ENCODE measurements at places on chromosomes 4 and X. TPM values are rescaled to one million over a fixed set of nuclear protein-coding genes. Genes with fewer than 3 reads are reported as not detected.
A peak's percentile ranks its signal among the peaks of the same experiment; 100 is the strongest.

GRCh38 chr4:77074981-77075855 is 571 bp downstream of the CCNI start:
- peak; percentile 90 for DNase-seq

DNA sequence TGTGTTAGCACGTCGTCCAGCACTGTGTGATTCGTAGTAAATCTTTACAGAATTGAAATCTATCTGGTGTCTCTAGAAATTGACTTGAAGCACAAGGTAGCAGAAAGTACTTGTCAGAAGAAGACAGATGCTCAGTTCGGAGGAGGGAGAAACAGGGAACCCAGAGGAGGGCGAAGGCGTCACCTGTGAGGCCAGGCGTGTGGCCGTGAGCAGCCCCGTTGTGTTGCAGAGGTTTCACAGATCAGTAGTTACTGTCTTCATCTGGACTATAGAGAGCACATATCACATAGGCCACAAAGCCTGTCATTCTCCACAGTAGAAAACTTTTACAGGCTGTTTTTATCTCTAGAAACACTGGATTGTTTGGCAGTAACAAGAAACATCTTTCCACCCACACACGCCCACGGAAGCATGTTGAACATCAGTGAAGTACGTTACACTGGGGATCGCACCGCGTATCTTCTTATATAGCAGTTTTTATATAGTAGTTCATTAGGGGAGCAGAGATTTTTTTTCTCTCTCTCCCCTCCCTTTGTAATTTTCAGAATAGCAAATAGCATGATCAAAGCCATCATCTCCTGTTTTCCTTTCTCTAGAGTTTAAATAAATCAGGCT is 48.1 kb upstream of the TLR3 start:
- no peak for DNase-seq

Gene FGFBP1
- 1.2 TPM for total RNA-seq

Gene GC
- total RNA-seq: 0.86 TPM
